ENCODE measurements at places on chromosomes 3 and 15. TPM values are rescaled to one million over a fixed set of nuclear protein-coding genes. Genes with fewer than 3 reads are reported as not detected.

- no peaks in the 10 kb centered on the region for H3K27me3 ChIP-seq
- no peaks in the 10 kb centered on the region for H3K4me1 ChIP-seq
- H3K27ac ChIP-seq = no peak overlapping the region
- no peak overlapping the region for H3K4me3 ChIP-seq
- no peaks in the 10 kb centered on the region for H3K36me3 ChIP-seq
- no peak for DNase-seq
Observed at GRCh38 chr3:102574355-102574754, 139.5 kb downstream of the ZPLD1 start.

DNA sequence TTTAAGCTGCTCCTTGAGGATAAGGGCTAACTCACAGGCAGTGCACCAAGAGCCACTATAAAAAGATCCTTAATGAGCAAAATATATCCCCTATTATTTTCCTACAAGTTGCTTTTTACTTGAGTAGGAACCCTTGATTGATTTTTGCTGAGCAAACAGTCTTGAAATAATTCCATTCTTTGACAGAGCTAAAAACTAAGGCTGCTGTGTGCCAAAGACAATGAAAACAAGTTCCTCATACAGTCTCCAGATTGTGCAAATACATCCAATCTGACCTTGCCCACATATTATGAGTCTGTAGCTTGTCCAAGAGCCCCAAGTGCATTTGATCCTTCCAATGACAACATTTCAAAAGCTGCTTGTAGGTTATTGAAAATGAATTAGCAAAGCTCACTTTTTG, 15.0 kb downstream of the PRKAR2A start:
- DNase-seq = no peak
- no peaks in the 10 kb centered on the region for H3K36me3 ChIP-seq
- H3K27me3 ChIP-seq = no peaks in the 10 kb centered on the region
- no peaks in the 10 kb centered on the region for H3K4me1 ChIP-seq

GRCh38 chr15:67828969-67829646, 3.8 kb downstream of the SKOR1 start:
- no peak overlapping the region for H3K4me3 ChIP-seq
- H3K27me3 ChIP-seq = peaks cover 92% of the 10 kb centered on the region
- H3K4me1 ChIP-seq = no peaks in the 10 kb centered on the region
- H3K36me3 ChIP-seq = no peaks in the 10 kb centered on the region
- H3K27ac ChIP-seq = no peak overlapping the region

GRCh38 chr3:192851821-192852372, 65.8 kb downstream of the MB21D2 start:
- peaks cover 44% of the 10 kb centered on the region for H3K4me1 ChIP-seq
- H3K4me3 ChIP-seq = no peak overlapping the region
- no peaks in the 10 kb centered on the region for H3K27me3 ChIP-seq
- DNase-seq = peak; percentile 74

GRCh38 chr3:11622586-11623550, 20.8 kb downstream of the VGLL4 start:
- H3K36me3 ChIP-seq = no peaks in the 10 kb centered on the region
- no peak for DNase-seq
- H3K4me3 ChIP-seq = no peak overlapping the region
- H3K27ac ChIP-seq = no peak overlapping the region
- H3K27me3 ChIP-seq = no peaks in the 10 kb centered on the region

- no peak for DNase-seq
- H3K27ac ChIP-seq = no peak overlapping the region
- H3K4me3 ChIP-seq = no peak overlapping the region
- no peaks in the 10 kb centered on the region for H3K27me3 ChIP-seq
- H3K4me1 ChIP-seq = no peaks in the 10 kb centered on the region
Observed at GRCh38 chr15:25060996-25061620, 106.3 kb downstream of the SNRPN start.

DNA sequence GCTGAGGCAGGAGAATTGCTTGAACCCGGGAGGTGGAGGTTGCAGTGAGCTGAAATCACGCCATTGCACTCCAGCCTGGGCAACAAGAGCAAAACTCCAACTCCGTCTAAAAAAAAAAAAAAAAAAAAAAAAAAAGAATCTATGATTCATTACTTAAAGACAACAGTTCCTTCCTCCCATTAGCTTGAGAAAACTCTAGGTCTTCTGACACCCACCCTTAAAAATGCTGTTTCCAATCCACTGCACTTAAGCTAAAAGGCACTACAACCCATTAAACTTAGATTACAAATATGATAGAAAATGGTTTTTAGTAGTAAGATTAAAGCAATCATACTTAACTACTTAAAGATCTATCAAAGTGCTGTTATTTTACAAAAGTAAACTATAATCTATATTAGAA, 40.0 kb upstream of the BHLHE40 start:
- no peak overlapping the region for H3K4me3 ChIP-seq
- peak; percentile 26 for DNase-seq
- H3K36me3 ChIP-seq = no peaks in the 10 kb centered on the region
- no peaks in the 10 kb centered on the region for H3K27me3 ChIP-seq

GRCh38 chr15:71091601-71092000, 23.7 kb upstream of the THSD4 start:
- H3K4me1 ChIP-seq = peaks cover 23% of the 10 kb centered on the region
- H3K27ac ChIP-seq = no peak overlapping the region
- no peak overlapping the region for H3K4me3 ChIP-seq
- H3K36me3 ChIP-seq = no peaks in the 10 kb centered on the region
- DNase-seq = no peak
- no peaks in the 10 kb centered on the region for H3K27me3 ChIP-seq

DNA sequence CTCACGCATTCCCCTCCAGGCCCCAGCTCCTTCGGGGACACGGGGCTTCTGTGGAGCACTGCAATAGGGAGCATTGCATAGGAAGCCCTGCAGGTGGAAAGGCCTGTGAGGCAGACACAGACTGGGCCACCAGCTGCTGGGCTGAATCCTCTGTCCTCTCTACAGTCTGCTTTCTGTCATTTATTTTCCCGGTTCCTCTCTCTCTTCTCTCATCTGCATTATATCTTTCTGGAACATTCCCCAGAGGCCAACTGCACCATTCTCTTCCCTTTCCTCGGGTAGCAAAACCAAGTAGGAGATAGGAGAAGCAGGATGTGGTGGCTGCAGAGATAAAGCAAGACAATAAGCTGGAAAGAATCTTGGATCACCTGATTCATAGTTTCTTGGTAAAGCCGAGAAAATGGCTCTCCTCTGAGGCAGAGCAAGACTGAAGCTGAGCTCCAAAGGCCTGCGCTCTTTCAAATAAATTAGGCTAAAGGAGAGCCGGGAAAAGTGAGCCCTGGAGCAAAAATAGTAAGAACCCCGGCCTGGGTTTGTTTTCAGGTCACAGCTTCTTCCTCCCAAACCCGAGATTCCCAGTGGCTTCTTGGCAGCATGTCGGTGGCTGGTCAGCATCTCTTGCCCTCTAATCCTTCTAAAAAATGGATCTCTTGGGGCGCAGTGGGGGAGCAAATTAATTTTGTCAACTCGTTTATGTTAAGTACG, 5.3 kb downstream of the TM4SF4 start:
- H3K4me1 ChIP-seq = peaks cover 12% of the 10 kb centered on the region
- no peak for DNase-seq
- no peak overlapping the region for H3K27ac ChIP-seq
- H3K36me3 ChIP-seq = no peaks in the 10 kb centered on the region

- DNase-seq = no peak
- H3K4me1 ChIP-seq = peaks cover 22% of the 10 kb centered on the region
- peak overlapping the region; percentile 40 for H3K27ac ChIP-seq
Observed at GRCh38 chr15:58458076-58458475, 26.3 kb downstream of the LIPC start.

DNA sequence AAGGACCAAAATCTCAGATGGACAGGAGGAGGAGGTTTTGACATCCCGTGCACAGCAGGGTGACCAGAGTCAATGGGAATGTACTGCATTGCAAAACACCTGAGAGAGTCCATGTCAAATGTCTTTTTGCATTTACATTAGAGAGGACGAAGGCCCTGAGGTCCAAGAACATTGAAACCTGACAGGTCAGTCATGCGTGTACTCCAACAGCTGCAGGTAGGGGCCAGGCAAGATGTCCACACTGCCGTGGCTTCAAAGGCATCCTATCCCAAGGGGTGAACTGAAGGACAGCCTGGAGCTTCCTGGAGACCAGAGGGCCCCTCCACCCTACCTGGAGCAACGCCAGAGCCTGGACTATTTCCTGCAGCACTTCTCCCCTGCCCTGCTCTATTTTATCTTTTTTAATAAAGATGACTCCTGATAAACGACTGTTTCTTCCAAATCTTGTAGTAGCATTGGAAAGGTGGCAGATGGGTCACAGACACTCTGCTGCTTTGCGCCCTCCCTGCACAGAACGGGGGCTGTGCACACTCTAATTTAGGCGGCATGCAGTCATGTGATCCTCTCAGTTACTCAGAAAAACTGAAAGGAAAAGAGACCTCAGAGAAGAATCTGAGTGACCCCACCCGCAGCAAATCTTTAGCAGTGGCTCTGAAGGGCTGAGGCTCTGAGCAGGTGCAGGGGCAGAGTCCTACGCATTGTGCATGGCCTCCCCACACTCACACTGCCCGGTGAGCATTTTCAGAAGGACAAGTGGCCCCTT, 68.2 kb downstream of the HMCES start:
- H3K4me1 ChIP-seq = no peaks in the 10 kb centered on the region
- H3K4me3 ChIP-seq = no peak overlapping the region
- no peaks in the 10 kb centered on the region for H3K36me3 ChIP-seq
- H3K27me3 ChIP-seq = 0 out of 2 replicates have a peak, but pooled peaks cover 8% of the 10 kb centered on the region
- no peak for DNase-seq

DNA sequence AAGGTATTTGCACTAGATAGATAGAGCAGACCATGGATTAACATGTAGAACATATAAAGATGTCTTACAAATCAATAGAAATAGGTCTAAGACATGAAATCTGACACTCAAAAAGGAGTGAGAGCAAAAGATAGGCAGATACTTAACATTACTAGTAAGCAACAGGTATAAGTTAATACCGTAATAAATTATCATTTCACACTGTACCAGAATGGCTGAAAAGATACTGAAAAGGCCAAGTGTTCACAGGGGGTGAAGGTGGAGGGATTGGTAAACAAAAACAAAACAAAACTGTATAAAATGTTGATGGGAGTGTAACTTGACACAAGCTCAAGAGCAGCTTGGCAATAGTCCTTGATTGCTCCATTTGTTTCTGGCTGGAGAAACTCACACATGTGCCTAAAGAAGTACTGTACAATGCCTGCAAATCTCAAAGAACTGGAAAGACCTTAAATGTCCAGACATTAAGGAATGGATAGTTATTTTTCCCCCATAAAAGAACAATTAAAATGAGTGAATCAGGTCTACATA, 3.5 kb downstream of the NSMCE3 start:
- no peaks in the 10 kb centered on the region for H3K27me3 ChIP-seq
- H3K4me1 ChIP-seq = peaks cover 29% of the 10 kb centered on the region
- no peak for DNase-seq

DNA sequence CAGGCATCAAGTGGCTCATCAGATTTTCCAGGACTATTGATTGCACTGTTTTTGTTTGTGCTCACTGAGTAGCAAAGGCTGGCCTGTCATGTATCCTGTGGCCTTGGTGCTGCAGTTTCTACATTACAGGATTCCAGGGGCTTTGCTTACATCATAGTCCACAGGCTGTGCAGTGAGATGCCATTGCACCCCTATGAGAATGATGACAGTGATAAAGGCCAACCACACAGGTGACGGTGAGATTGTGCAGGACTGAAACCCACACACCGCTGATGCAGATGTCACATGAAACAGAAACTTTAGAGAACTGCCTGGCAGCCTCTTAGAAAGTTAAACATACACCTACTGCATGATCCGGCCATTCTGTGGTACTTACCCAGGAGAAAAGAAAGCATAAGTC, 195.0 kb upstream of the UBE3A start:
- H3K4me3 ChIP-seq = no peak overlapping the region

GRCh38 chr3:104740874-104741379, 625.8 kb upstream of the ALCAM start:
- no peak overlapping the region for H3K4me3 ChIP-seq
- H3K36me3 ChIP-seq = no peaks in the 10 kb centered on the region
- H3K27ac ChIP-seq = no peak overlapping the region
- no peak for DNase-seq

- no peak overlapping the region for H3K27ac ChIP-seq
- no peak overlapping the region for H3K4me3 ChIP-seq
- H3K36me3 ChIP-seq = no peaks in the 10 kb centered on the region
- peak; percentile 35 for DNase-seq
Observed at GRCh38 chr15:37907136-37907535, 27.3 kb upstream of the TMCO5A start.

DNA sequence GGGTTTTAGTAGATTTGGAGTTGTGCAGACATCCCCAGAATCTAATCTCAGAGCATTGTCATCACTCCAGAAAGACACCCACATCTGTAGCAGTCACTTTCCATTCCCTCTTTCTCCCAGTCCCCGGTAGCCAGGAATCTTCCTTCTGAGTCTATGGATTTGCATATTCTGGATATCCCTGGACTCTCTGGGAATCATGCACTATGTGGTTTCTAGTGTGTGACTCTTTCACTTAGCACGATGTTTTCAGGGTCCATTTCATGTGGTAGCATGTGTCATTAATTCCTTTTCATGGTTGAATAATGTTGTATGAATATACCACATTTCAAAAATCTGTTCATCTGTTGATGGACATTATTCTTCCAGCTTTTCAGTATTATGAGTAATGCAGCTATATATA, 29.3 kb downstream of the FBLN2 start:
- DNase-seq = peak; percentile 57
- H3K4me3 ChIP-seq = no peak overlapping the region
- H3K4me1 ChIP-seq = peaks cover 32% of the 10 kb centered on the region
- H3K27me3 ChIP-seq = no peaks in the 10 kb centered on the region

- DNase-seq = no peak
- H3K27ac ChIP-seq = no peak overlapping the region
- H3K27me3 ChIP-seq = no peaks in the 10 kb centered on the region
- no peak overlapping the region for H3K4me3 ChIP-seq
Observed at GRCh38 chr3:63910001-63910400, 2.2 kb downstream of the SCAANT1 start.

GRCh38 chr15:81779181-81779580, 266.6 kb downstream of the MEX3B start:
- no peaks in the 10 kb centered on the region for H3K4me1 ChIP-seq
- H3K27me3 ChIP-seq = no peaks in the 10 kb centered on the region
- DNase-seq = no peak
- H3K4me3 ChIP-seq = no peak overlapping the region
- no peak overlapping the region for H3K27ac ChIP-seq

GRCh38 chr3:67423722-67424121, 230.7 kb downstream of the SUCLG2 start:
- H3K4me3 ChIP-seq = no peak overlapping the region
- H3K27me3 ChIP-seq = no peaks in the 10 kb centered on the region
- 0 out of 2 replicates have a peak, but pooled peaks cover 3% of the 10 kb centered on the region for H3K36me3 ChIP-seq
- no peak for DNase-seq
- no peaks in the 10 kb centered on the region for H3K4me1 ChIP-seq
- no peak overlapping the region for H3K27ac ChIP-seq

Gene CHRNB4
- total RNA-seq = not detected

Gene LRRN1
- not detected for total RNA-seq

Gene STRIT1
- total RNA-seq = not detected

Gene WHAMM
- total RNA-seq = 2.3 TPM

Gene PLSCR5
- not detected for total RNA-seq

Gene RBPMS2
- not detected for total RNA-seq

Gene DUOXA2
- not detected for total RNA-seq

Gene MYO5A
- total RNA-seq = 30.6 TPM

Gene ITPKA
- total RNA-seq = 7.7 TPM

Gene WDR72
- total RNA-seq = not detected

Gene CLDN11
- 81.9 TPM for total RNA-seq

Gene SV2B
- not detected for total RNA-seq

Gene CALML4
- total RNA-seq = 2.4 TPM

Gene ADGRG7
- not detected for total RNA-seq

Gene CCR8
- total RNA-seq = not detected
